Fibroblast of upper back skin (primary cell): ENCODE measurements at places on chromosomes 3 and 15.

- no peak for DNase-seq
Observed at GRCh38 chr3:173399044-173399443, 1.5 kb downstream of the NLGN1 start.

- DNase-seq, result no peak
Observed at GRCh38 chr15:43238671-43239131, 17.9 kb upstream of the EPB42 start.

GRCh38 chr15:76328958-76329357 lies 7.6 kb upstream of the ISL2 start:
- no peak for DNase-seq

DNA sequence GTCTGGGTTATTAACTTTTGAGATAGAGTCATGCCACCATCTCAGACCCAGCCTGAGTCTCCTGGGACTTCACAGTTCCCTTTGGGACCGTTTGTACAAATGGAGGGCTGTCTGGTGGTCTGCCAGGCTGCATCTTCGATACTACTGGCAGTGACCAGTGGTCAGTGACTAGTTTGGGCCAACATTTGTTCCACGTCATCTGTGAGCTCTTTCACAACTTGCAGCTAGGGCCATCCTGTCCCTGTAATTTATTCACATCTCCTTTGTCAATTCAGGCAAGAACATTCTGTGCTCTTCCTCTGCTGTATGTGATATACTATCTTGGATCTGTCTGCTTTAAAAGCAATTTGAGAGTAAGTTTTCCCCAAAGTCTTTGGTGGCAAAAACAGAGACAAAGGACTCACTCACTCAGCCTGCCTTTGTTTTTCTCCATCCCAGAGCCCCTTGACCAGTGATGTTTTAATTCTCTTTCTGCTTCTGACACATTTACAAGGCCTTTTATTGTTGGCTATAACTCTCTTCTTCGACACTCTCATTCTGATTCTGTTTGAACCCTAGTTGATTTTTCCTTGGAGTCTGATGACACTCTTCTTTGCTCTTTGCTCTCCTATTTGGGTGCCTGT lies 353.4 kb downstream of the EPHB1 start:
- no peak for DNase-seq

DNA sequence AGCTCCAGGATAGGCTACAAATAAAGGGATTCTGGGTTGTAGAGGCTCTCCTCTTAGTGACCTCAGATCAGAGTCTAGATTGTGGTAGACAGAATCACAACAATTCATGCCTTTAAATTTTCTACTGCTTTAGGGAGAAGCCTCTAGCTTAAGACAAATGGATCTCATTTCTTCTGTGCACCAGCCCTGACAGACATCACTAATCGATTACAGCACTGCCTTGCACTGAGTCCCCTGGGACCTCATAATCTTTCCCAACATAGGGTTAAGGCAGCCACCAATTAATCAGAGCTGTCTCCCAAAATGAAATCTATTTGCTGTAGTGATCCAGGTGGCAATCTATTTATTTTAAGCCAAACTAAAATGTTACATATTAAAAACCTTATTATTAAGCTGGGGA lies 436.5 kb upstream of the WNT5A start:
- no peak for DNase-seq

GRCh38 chr15:41894791-41895463 lies 1.1 kb upstream of the SPTBN5 start:
- DNase-seq, result peak; percentile 85

DNA sequence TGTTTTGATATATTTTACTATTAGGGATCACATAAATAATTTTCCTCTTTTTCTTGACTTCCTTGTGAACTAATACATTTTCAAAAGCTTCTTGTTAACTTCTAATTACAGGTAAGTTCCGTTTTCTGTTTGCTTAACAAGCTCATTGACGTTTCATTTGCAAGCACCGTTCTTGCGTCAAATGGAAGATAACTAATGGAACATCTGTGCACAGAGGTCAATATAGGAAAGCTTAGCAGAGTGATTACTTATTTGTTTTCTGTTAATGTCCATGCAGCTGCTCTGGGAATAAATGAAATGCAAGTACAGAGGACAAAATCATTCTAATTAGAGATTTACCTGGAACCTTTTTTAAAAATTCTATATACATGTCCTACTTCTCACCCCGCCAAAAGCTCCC lies 115.5 kb upstream of the C2CD4B start:
- no peak for DNase-seq

DNA sequence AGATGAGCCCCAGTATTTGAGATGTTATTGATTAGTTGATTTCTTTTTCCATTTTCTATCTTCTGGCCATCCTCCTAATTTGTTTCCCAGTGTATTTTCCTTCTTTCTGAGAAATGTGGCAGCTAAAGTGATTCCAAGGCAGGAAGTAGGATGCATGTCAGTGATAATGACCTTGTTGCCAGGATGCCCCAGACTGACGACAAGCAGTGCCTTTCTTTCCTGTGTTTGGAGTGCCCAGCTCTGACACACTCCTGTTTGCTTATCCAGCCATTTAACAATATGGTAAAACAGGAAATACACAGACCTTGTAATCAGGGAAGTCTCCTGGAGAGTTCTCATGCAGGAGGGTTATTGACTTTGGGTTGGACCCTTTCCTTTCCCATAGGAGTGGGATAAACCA lies 20.4 kb downstream of the TMOD2 start:
- DNase-seq, result no peak

- DNase-seq, result no peak
Observed at GRCh38 chr15:25236861-25237155, 202.0 kb downstream of the UBE3A start.

DNA sequence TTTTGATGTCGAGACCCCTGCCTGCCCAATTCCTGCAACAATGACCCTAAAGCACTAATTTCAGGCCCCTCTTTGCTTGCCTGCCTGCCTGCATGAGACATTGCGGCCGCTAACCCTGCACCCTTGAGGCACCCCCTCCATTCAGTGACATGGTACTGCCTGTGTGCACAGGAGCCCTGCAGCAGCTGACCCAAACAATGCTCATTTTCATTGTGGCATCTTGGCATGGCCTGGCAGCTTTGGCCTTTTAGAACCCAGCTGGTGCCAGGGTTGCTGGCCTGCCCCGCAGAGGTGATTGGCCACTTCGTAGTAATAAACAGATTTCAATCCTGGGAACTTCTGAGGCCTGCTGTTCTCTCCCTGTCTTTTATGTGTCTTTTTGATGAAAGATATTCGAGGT lies 33.8 kb downstream of the SLCO3A1 start:
- DNase-seq, result no peak

GRCh38 chr3:124775877-124776276 lies 45.6 kb downstream of the UMPS start:
- DNase-seq, result no peak

DNA sequence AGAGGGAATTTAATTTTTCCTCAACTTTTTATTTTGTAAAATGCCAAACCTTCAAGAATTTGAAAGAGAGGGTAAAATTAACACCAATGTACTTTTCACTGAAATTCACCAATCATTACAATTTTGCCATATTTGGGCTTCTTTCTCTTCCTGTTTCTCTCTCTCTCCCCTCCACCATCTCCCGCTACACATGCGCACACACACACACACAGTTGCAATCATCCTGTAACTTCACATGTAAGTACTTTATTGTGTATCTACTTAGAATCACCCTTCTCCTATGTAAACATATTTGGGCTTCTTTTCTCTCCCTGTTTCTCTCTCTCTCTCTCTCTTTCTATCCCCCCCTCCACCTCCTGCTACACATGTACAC lies 7.4 kb downstream of the ARL14 start:
- no peak for DNase-seq

DNA sequence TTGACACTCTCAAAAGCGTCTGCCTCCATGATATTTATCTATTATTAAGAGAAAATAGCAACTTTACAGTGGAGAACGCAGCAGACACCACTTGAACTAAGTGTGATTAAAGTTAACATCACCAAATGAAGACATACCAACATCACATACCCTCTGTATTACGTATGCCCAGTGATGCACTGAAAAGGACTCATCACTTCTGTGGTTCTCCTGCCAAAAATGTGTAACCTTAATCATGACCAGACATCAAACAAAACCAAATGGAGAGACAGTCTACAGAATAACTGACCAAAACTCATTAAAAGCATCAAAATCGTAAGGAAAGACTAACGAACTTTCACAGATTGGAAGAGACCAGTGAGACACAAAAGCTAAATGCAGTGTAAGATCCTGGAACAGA lies 103.2 kb downstream of the PPP2R3A start:
- DNase-seq, result peak; percentile 82

GRCh38 chr3:136247436-136247835 lies 2.7 kb upstream of the PCCB start:
- no peak for DNase-seq

GRCh38 chr3:47455806-47456452 lies 19.8 kb downstream of the SCAP start:
- no peak for DNase-seq

DNA sequence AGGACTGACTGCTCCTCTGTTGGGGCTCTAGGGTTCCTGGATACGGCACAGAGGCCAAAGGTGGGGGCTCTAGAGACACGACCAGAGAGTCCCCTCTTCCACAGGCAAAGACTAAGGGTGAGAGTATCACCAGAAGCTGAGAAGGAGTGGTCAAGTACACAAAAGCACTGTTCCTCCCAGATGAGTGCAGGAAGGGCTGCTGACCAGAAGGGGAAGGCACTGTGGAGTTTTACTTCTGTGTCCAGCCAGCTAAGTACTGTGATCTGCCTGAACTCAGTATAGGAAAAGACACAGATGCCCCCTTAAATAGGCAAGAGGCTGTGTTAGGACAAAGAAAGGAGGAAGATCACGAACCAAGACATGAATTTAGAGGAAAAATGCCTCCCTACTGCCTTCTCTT lies 11.7 kb downstream of the MRPS11 start:
- no peak for DNase-seq

DNA sequence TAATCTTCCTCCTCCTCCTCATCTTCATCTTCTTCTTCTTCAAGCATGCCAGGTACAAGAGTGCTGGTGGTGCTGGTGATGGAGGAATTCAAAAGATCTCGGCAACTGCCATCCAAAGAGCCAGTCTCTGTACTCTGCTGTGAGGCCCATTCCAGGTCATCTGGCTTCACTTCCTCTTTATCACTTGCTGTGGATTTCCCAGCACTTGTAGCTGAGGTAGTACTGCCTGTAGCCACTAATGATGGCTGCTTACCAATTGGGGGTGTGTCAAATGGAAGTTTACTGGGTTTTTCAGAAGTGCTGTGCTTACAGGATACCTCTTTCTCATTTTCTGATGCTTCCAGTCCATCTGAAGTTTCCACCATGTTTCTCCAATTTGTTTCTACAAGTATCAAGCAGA lies 28.8 kb upstream of the SHC4 start:
- DNase-seq, result no peak

GRCh38 chr3:140093742-140094141 lies 158.8 kb downstream of the CLSTN2 start:
- peak; percentile 82 for DNase-seq

DNA sequence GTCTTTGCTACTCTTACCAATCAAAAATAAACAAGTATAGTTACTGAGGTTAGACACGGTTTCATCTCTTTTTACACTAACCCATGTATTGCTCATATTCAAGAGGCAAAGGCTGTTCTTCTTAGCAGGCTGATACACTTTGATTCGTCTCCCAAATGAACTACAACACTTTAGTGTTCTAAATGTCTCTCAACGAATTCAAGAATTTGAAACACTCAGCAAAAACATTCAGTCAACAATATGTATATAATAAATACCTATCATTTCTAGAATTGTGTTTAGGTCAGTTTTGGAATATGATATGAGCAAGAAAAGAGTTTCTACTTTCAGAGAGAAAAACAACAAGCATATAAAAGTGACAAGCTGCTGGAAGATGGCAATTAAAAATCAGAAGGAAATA lies 669.6 kb upstream of the DPPA4 start:
- no peak for DNase-seq

DNA sequence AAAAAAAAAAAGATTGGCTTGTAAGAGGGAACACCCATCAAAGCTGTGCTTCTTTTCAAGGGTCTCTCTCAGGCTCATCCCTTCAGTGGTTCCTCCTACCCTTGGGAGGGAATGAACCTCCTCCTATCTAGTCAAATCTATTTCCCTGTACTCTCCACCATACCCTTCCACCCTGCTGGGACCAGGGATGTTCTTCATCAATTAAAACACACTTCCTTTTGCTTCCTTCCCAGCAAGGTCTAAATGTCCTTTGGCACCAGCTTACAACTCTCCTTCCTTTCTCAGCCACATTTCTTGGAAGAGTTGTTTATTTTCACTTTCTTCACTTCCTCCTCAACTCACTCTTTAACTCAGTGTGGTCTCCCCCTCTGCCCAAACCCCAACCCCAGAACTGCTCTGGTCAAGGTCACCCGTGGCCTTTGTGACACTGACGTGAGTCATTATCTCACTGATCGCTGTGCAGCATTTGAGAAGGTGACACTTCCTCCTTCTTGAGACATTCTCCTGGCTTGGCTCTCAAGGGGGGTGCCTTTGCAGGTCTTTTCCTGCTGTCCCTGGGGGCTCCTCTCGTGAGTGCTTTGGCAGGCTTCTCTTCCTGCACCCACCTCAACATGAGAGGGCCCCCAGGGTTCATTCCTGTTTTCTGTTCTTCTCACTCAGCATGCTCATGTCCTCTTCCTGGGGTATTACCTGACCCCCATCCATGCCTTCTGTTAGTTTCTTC lies 210.5 kb upstream of the TLE3 start:
- DNase-seq, result no peak

DNA sequence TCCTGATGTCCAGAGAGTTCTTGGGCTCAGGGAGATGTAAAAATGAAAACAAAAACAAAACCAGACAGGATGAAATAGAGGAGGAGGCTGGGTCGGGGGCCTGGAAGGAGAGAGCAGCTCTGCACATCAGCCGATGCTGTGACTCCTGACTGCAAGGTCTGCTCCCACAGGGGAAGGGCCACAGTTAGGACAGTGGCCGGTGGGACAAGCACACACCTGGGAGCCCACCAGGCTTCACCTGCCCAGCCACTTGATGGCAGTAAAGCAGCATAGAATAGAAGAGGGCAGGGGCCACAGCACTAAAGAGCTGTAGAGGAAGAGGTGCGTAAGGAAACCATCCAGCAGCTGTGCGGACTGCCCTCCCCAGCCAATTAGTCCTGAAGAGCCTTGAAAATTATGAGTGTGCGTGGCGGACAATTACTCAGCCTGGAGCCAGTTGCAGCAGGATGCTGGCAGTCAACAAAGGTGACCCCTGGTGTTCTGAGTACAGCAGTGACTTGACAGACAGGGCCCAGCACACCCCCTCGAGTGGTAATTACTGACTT lies 29.8 kb downstream of the ALS2CL start:
- no peak for DNase-seq

GRCh38 chr3:10437272-10437994 lies 68.0 kb downstream of the ATP2B2 start:
- DNase-seq, result peak; percentile 50
